Glutamatergic neuron (in vitro differentiated cells): ENCODE measurements at places on chromosomes 7 and 10.

DNA sequence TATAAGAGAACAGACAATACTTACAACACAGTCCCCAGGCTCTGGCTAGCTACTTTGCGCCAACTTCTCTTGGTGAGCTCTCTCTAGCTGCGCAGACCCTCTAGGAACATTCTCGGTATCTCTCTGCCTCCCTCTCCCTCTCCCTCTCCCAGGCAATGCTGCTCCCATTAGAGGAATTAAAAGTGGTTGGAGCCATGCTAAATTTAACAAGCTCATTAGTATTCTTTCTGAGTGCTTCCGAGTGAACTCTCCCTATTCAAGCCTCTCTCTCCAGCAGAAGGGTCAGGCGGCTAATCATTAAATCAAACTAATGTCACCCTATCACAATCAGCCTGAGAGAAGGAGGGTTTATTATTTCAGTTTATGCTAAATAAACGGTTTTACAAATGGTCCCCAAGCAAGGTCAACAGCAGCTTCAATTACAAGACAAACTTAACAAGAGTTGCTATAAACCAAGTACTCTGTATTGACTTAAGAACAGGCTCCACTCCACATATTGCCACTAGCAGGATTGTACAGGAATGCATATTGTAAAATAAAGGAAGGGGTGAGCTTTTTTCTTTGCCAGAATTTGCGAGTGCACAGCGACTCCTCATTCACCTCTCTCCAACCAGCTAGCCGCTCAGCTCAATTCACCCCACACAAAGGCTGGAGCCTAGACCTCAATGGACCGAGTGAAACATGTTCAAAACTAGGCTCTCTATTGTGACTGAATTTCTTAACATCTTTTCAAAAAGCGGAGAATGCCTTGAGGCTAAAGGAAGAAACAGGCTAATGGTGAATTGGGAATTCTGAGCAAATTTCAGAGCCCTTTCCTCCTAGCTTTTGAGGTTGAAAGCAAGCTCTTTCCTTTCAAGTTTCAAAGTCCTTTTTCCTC lies 84.4 kb downstream of the GLI3 start:
- DNase-seq: no peak

- DNase-seq: no peak
These were observed 31.8 kb downstream of the AP3M1 start for GRCh38 chr10:74118804-74119203.

DNA sequence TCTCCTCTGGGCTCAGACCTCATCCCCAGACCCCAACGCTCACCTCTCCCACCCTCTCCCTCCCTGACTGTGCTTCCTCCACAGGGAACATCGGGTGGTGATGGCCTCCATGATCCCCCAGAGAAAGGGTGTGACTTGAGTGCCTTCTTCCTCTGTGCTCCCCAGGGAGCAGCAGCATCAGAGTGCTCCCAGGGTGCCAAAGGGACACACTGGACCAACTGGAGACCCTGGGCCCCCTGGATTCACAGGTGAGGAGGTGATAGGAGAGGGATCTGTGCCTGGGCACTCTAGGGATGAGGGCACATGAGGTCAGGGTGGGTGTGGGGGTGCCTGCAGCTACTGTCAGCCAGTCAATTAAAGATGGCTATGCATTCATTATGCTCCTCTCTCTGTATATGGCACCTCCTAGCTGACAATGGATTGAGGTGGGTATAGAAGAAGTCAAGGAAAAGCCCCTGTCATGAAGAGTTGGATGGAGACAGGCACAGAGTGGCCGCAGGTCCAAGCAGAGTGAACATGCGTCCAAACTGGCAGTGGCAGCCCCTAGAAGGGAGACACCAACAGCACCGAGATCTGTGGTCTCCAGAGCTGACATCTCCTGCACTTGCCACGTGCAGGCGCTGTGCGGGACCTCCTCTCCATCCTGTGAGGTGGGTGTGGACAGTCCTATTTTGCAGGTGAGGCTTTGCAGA lies 15.5 kb upstream of the VOPP1 start:
- no peak for DNase-seq

DNA sequence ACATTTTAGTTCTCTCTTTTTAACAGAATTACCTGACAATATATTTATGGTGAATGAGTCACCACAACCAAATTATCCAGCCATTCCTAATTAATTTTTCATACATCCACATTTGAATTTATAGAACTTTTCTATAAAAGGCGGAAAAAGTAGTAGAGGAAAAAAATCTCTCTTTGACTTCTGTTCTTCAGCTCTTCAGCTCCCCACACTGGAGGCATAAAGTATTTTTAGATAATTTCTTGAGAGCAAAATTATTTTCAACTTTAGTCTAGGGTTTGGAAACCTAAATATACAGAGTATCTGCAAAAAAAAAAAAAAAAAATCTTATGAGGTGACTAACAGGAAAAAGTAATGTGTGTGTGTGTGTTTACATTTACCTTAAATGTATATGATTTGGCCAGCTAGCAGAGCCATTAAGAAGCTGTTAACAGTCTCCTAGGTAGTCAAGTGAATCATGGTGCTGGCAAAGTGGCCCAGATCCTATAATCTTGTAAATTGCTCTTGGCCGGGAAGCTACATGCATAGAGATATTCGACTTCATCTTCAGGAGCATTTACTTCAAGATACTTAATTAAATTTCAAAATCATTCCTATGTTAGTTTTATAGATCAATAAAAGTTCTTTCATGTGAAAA lies 383.1 kb upstream of the STEAP1 start:
- DNase-seq: no peak

DNA sequence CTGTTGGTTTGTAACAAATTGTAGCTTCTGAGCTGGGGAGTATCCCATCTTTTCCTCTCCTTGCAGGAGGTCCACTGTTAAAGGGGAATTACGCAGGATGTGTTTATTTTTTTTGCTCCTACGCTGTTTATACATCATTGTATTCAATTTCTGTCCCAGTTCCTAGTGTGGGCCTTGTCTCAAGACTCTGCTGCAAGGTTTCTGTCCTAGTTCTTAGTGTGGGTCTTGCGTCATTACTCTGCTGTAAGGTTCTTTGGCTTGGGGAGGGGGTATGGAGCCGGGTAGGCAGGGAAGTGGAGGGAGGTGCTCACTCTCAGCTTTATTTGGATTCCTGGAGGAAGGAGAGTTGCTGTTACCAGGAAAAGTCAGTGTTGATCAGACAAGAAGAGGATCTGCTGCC lies 64.0 kb upstream of the TRIM8 start:
- DNase-seq: no peak
